ENCODE measurements at places on chromosomes 5 and 9. TPM values are rescaled to one million over a fixed set of nuclear protein-coding genes. Genes with fewer than 3 reads are reported as not detected.

GRCh38 chr5:1125030-1125357, 13.1 kb upstream of the SLC12A7 start:
- DNase-seq = no peak

DNA sequence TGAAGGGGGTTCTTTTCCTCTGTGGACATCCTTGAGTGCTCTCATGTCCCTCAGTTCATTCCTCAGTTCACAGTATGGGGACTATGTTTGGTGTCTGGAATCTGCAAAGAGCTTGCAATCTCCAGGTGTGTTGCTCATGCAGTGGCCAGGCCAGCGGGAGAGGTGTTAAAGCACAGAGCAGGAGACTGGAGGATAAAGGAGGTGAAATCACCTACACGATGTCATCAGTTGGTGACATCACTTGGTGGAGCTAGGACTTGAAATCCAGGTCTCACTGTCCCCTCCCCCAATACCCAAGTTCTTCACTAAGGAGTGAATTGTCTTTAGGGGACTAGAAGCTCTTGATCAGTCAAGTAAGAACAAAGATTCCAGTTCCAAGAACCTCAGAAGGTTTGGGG, 197.3 kb upstream of the ZNF618 start:
- no peak for DNase-seq

PCDHGA5 gene
- total RNA-seq = not detected

DNA sequence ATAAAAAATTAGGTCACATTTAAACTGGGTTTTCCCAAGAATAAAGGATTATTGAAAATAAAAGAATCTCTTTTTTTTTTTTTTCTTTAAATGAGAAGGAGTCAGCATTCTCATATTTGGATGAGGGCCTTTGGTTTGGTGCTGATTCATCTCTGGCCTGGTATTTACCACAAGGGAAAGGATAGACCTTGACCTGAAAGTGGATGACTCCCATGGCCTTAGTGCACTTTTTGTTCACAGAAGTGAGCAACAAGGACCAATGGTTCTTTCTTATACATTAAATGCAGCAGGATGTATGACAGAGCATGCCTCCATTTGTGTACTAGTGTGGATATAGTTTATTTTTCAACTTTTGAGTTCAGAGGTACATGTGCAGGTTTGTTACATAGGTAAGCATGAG, 6.9 kb downstream of the YTHDC2 start:
- DNase-seq = no peak

DNA sequence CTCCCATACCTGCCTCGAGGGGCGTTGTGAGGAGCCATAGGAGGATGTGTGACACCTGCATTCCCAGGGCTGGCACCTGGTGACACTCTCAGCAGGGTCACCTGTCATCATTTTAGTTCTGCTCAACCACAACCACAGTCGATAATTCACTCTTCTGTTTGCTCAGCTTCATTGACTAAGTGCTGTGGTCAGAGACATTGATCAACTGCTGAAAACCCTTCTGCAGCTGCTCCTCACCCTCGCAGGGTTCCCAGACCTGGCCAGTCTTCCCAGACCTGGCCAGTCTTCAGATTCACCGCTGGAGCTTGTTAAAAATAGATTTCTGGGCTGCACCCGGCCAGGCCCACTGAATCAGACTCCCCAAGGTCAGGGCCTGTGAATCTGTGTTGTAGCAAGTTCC, 92.8 kb downstream of the MVB12B start:
- no peak for DNase-seq

DNA sequence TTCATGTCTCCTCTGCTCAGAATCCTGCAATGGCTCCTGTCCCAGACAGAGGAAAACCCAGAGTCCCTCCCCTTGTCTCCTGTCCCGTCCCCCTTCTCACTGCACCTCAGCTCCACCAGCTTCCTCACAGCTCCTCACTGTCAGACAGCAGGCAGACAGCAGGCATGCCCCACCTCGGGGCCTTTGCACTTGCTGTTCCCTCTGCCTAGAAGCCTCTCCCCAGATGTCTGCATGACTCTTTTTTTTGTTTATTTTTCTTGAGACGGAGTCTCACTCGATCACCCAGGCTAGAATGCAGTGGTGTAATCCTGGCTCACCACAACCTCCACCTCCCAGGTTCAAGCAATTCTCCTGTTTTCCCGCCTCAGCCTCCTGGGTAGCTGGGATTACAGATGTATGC, 8.8 kb upstream of the SLC6A7 start:
- no peak for DNase-seq

GRCh38 chr9:84754461-84754860, 84.9 kb downstream of the NTRK2 start:
- no peak for DNase-seq

GAS1 gene
- total RNA-seq = 0.58 TPM

GDNF gene
- not detected for total RNA-seq

- DNase-seq = no peak
Measured at GRCh38 chr5:79774171-79774854, 84.7 kb downstream of the CMYA5 start.

DNA sequence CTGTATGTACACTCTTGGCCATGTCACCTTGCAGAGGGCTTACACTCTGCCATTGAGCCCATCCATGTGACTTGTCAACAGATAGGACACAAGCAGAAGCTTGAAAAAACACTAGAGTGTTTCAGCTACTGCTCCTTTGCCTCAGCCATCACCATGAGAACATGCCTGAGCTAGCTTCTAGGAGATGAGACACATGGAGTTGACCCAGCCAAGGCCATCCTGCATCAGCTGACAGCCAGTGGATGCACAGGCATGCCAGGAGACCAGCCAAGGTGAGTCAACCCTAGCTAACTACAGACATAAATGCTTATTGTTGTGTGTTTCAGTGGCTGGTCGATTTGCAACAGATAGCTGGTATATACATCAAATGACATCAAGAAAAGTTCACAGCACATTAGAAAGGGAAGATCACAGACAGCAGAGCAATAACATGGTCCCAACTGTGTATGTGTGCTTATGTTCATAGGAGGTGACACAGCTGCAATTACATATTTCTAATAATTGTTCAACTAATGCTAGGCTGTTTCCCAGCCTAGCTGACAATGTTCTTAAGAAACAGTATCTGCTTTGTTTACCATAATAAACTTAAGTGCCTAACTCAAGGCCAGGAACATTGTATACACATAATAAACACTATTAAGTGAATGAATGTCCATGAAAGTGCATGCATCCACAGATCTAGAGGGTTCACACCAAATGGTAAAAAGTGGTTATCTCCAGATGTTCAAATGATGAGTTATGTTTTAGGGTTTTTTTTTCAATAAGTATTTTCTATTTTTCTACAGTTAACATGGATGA, 105.7 kb downstream of the SPOCK1 start:
- no peak for DNase-seq

DNA sequence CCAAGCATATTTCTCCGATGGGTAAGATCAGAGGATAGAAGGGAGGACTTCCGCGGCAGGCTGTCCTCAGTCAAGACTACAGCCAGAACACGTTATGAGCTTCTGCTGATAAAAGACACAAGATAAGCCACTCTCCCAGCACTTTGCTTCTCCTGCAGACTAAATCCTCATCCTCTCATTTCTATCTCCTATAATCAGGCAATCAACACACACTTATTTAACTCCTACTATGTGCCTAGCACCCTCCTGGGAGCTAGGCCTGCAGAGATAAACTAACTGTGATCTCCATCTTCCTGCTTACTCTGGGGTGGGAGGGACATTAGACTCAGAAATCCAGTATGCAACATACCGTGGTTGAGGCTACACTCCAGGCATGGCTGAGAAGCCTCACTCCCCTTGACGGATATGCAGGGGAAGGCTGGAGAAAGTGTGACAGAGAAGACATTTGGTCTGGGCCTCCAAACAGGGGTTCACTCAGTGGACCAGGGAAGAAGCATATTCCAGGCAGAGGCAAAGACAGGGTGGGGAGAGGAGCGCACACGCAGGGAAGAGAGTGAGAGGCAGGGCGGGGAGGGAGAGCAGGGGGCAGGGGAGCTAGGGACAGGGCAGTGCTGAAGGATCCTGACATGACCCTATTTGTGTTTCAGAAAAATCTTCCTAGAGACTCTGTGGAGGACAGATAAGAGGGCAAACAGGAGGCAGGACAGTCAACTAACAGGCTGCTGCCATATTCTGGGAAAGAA, 274.1 kb downstream of the DENND1A start:
- DNase-seq = no peak

GRCh38 chr5:14441641-14442040, 140.0 kb upstream of the OTULINL start:
- no peak for DNase-seq

GRCh38 chr5:142303565-142303964, 21.3 kb downstream of the SPRY4 start:
- no peak for DNase-seq

LCN1 gene
- not detected for total RNA-seq

SCGB3A2 gene
- not detected for total RNA-seq

- no peak for DNase-seq
Measured at GRCh38 chr5:84597904-84598303, 213.2 kb upstream of the EDIL3 start.

RORB gene
- total RNA-seq = not detected

NPR3 gene
- not detected for total RNA-seq

GRCh38 chr9:91157883-91158282, 203.8 kb downstream of the AUH start:
- no peak for DNase-seq

- DNase-seq = no peak
Measured at GRCh38 chr5:43309637-43310036, 3.6 kb downstream of the HMGCS1 start.

DNA sequence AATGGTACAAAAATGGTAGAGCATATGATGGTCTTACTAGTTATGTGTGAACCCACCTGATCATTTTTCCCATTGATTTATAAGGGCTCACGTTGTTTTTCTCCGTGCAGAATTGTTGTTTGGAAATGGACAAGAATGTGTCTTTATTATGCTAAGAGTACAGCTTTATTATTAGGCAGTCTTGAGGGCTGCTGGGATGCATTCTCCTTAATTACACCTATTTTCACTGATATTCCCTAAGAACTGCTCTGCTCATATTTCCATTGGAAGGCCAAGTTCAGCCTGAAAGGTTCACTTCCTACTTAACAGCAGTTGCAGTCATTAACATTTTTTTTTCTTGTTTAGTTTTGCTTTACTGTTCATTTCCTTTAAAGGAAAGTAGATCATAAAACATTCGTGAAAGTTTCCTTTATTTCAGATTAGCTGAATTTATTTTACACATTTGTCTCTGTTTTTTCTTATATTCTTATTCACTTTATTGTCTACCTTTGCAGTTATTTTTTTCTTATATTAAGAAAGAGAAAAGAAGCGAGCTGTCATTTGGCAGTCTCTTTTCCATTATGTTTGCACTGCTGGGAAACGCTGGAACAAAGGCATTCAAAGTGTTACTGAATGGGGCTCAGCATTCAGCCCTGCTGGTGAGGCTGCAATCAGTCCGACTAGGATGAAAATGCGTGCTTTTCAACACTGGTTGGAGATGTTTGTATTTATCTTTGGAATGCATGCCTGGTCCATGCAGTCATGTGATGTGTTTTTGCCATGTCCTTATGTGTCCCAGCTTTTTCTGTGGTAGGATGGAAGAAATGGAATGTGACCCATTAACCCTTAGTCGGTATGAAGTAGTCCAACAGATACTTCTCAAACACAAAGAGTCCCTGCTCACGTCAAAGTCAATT, 602.7 kb upstream of the ZNF608 start:
- no peak for DNase-seq

CATSPER3 gene
- not detected for total RNA-seq

SNAPC4 gene
- total RNA-seq = 6.7 TPM

GRCh38 chr5:61253547-61253946, 78.5 kb upstream of the ZSWIM6 start:
- DNase-seq = no peak

GRM6 gene
- not detected for total RNA-seq

IRGM gene
- 1.7 TPM for total RNA-seq

- DNase-seq = no peak
Measured at GRCh38 chr5:179111267-179112207, 51.4 kb downstream of the ZNF354C start.

DNA sequence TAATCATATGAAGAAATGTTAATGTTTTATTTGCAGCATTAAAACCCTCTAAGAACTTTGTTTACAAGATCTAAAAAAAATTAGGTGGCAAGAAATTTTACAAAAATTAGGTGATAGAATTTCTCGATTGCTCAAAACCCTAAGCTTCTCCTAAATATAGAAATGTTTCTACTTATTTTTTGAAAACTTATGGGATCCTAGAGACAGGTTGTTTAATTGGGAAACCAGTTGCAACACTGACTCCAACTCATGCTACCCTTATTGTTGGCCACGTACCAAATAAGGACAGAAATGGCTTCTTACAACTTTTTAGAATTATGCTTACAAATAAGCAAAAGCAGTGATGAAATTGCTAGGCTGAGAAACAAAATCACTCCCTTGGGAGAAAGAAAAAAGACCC, 531.1 kb downstream of the PDE4D start:
- no peak for DNase-seq

DNA sequence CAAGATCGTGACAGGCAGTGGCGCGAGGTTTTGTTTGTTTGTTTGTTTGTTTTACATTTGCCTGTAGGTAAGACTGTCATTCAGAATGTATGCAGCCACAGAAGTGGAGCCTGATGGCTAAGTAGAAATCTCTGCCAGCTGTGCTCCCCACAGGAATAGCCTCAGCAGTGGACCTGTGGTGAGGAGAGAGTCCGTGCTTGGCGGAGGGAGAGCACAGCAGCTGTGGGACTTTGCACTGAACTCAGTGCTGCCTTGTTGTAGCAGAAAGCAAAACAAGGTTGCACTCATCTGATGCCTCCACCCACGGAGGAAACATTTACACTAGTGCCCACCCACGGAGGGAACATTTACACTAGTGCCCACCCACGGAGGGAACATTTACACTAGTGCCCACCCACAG, 4.4 kb upstream of the ZNF782 start:
- no peak for DNase-seq

GRCh38 chr9:127333221-127334064, 63.5 kb upstream of the SLC2A8 start:
- no peak for DNase-seq

GRCh38 chr9:18014556-18014955, 435.7 kb downstream of the SH3GL2 start:
- DNase-seq = no peak

DNA sequence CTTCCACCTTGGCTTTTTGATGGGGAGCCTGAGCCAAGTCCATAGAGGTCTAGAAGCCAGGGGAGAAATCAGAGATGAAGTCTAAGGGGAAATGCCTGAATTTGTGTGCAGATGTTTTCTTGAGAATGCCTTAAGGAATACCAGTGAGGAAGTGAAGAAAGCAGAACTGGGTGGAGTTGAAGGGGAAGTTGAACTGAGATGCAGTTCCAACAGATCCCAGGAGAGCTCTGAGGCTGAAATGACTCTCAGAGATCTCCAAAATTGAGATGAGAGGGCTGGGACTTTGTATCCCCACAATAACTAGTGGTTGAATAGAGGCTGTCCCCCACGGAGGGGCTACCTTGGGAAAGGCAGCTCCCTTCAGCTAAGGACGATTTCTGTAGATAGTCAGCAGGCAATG, 197.1 kb downstream of the ZNF462 start:
- DNase-seq = no peak

Measured in CD8-positive, alpha-beta T cell (primary cell).